Thoracic aorta (tissue), 2 donors: ENCODE measurements at places on chromosomes 3 and 15. TPM values are rescaled to one million over a fixed set of nuclear protein-coding genes. Genes with fewer than 3 reads are reported as not detected.

DNA sequence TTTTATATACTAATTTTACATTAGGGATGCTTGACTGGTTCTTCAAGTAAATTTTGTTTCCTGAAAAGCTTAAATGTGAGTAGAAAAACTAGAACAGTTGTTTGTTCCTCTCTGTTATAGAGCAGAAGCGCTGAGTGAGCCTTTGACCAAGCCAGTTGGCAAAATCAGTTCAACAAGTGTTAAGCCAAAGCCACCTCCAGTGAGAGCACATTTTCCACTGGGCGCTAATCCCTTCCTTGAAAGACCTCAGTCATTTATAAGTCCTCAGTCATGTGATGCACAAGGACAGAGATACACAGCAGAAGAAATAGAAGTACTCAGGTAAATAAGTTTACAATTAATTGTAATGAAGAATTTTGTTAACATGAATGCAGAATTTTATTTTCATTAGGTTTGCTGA lies 14.6 kb downstream of the CAPN7 start:
- DNase-seq: no peak

- DNase-seq: no peak
Measured at GRCh38 chr15:80105595-80105994, 46.1 kb downstream of the ZFAND6 start.

- DNase-seq: no peak
Measured at GRCh38 chr3:45059132-45059531, 33.0 kb downstream of the CLEC3B start.

GRCh38 chr15:40936709-40937666 lies 7.8 kb downstream of the DLL4 start:
- no peak for DNase-seq

DNA sequence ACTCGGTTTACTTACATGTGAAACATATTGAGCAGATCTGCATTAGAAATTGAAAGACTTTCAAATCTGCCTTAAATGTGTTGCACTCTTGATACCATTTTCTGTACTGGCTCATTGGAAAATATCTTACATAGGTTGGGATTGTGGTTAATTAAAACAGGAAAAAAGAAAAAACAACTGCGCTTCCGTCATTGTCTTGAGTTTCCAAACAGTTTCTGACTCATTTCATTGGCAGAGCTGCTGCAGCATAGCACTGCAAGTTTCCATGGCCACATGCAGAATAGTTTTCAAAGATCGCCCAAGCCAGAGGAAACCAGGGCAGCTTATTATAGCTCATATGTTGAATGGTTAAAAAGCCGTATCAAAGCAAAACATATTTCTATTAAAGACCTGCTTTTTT lies 446.6 kb upstream of the BCHE start:
- no peak for DNase-seq

DNA sequence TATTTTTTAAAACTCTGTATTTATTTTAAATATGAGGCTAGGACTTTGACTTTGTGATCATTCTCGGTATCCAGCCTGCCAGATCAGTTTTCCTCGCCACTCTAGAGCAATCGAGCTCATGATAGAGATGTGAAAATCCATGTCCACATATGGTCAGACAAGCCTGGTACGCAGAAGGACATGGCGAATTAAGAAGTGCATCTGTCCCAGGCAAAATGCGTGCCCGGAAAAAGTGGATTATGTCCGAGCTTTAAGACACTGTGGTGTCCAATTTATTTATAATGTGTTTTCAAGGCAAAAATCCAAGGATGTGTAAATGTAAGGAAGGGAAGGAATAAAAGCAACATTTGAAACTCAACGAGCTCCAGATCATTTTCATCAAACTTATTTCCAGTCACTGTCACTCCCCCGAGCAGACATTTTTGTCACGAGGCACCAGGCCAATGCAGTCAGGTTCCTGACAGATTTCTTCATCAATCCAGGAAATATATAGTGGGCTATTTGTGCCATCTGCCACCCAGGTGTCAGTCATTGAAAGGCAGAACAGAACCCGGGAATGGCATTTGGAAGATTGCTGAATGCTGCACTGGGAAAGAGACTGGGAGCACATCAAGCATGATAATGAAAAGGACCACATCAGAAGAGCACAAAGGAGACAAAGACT lies 825.7 kb downstream of the SQOR start:
- DNase-seq: no peak

DNA sequence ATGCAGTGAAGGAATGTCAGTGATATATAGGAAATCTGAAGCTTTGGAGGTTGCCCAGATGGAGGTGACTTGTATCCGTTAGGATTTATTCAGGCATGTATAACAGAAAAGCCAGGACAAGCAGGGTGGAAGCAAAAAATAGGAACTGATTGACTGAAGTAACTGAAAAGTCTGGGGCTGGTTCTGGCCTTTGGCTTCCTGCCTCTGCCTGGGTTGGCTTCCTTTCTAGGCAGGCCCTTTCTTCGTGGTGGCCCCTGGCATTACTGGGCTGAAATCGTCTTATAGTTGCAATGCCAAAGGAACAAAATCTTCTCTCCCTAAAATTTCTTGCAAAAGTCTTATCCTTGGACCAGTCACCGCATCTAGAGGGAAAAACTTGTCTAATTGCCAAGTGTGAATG lies 386.1 kb downstream of the PTPRG start:
- DNase-seq: no peak

DNA sequence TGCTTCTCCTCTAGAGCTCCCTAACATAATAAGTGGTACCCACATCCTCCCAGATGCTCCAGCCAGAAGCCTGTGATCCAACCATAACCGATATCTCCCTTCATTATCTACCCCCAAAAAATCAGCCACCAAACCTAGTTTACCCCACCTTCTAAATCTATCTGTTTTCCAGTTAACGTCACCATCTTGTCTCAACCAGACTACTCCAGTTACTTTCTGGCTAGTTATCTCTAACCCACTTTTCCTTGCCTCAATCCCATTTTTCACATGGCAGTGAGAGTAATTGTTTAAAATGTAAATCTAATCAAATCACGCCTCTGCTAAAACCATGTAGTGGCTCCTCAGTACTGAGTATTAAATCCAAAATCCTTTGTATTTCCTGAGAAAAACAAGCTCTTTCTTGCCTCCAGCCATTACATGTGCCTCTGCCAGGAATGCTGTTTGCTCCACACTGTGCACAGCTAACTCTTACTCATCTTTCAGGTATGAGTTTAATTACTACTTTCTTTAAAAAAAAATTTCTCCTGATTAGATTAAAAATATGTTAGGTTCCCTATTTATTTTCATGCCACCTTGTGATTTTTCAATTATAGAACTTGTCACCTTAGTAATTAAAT lies 15.4 kb downstream of the CCDC54 start:
- no peak for DNase-seq

DNA sequence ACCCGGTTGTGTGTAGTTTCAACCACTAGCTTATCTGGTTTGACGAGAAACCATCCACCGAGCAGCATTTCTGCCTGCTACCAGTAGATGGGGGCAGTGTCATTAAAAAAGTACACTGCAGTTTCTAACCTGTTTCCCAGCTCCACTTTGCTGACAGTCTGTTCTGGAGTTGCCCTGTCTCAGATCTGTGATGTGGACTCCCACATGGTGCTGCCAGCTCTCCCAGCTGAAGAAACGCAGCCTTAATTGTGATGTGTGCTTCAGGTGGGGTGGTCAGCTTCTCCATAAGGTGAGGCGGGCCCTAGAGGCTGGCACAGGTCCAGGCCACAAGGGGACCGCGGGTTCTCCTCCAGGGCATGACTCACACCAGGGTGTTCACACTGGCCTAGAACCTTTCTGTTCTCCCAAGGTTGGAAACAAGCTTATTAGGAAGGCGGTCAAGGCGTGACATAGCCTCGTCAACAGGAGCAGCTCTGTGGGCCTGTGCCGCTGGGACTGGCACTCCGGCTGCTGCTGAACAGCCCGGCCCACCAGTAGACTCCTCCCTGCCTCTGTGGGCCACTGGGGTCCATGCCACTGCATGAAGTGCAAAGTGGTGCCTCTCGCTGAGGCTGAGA lies 2.9 kb upstream of the FAM43A start:
- DNase-seq: no peak

DNA sequence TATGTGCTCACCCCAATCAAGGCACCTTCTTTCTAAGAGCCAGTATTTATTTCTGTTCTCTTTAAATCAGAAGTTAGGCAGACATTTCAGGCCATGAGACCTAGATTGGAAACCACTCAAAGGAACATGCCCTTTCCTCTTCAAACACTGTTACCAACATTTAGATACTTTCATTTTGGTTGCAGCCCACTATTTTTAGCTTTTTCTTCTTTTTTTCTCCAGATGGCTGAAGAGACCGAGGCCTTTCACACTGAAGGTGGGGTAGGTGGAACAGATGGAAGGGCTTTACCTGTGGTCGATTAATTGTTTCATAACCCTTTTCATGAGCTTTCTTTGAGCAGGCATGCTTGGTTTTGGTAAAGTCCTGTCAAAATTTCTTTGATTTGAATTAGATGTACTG lies 10.9 kb upstream of the LZTFL1 start:
- no peak for DNase-seq

DNA sequence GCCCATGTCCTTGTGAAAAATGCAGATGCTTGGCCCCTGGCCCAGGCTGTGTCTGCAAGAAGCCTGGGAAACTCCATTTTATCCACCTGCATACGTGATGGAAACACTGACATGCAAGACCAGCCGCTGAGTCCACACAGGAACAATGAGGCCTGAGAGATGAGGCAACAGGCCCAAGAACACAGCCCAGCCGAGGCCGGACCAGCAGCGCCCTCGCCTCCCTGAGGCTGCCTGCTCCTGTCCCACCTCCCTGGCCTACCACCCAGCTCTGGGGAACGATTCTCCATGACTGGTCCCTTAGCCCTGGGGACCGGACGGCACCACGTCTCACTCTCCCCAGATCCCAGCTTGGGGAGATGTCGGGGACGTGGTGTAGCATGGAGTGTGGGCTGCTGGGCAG lies 47.5 kb downstream of the HMCES start:
- DNase-seq: no peak

- DNase-seq: no peak
Measured at GRCh38 chr15:51048308-51048707, 46.4 kb downstream of the TNFAIP8L3 start.

DNA sequence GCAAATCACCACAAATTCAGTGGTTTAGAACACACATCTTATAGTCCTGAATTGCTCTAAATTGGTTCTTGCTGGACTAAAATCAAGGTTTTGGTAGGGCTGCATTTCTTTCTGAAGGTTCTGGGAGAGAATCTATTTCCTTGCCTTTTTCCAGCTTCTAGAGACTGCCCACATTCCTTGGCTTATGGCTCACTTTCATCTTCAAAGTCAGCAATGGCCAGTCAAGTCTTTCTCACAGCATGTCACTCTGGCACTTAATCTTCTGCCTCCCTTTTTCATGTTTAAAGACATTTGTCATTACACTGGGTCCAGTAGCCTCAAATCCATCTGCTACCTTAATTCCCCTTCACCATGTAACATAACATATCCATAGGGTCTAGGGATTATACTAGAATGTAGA lies 149.0 kb downstream of the NEK10 start:
- DNase-seq: no peak

GRCh38 chr15:75202251-75203016 lies 752 bp downstream of the C15orf39 start:
- DNase-seq: peak; percentile 42

DNA sequence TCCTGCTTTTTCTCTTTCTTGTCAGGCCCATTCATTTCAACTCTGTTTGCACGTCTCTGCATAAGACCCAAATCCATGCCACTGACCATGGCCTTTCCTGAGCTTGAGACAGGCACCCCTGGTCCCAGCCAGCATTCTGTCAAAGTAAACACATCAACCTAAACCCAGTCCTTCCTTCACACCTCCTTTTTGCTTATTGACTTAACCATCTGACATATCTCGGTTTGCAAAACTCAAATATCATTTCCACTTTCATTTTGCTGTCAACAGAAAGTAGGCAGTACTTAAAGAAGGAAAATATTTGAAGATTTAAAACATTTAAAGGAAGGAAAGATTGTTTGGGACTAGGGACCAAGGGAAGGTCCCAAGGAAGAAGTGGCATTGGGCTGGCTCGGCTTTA lies 48.2 kb upstream of the KBTBD8 start:
- no peak for DNase-seq

DNA sequence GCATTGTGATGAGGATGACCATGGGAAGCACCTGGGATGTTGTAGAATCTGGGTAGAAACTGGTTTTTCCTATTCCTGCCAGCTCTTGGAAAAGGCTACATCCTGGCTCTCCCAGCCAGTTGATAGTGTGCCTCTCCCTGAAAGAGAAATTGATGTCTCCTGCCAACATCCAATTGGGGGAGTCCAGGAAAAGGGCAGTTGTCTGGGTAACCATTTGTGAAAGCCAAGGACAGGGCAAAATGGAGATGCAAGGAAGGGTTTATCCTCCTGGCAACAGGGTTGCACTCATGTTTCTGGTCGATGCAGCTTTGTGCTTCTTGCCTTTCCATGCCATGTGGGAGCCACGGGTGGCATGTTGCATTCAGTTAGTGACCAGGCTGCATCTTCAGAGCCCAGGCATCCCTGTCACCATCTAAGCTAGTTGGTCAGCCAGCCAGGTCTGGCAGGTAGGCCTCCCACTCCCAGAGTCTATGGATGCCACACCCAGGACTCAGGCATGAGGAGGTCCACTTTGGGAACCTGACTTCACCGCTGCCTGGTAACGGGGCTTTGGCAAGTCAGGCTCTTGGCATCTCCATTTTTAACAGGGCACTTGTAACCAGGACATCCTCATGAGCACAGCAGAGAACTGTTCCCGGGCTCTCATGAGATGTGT lies 153.5 kb downstream of the DNAJB8 start:
- DNase-seq: no peak

DNA sequence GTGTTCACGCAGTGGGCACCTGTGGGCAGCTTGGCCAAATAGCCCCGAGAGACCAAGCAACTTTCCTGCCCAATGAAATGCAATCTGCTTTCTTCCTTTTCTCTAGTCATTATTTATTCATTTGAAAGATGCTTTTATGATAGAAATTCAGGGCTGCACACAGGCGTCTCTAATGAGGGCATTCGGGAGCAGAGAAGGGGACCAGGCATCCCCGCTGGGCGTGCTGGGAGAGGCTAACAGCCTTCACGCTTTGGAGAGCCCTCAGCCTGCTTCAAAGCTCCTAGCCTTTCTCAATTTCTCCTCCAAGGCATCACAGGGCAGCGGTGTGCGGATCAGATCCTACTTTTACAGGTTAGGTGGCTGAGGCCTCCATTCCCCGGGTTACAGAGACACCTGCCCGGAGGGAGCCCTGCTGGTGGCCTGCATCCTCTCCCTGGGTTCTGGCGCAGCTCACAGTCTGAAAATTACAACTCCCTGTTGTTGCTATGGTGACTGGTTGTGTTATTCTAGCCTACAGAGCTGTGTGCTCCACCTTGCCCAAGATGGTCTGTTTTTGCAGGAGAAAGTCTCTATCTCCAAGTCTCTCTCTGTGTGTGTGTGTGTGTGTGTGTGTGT lies 21.8 kb upstream of the KLF13 start:
- no peak for DNase-seq

GRCh38 chr15:57532731-57533447 lies 58.8 kb upstream of the MYZAP start:
- DNase-seq: no peak

GRCh38 chr15:40769274-40770146 lies at the start of gene C15orf62:
Gene C15orf62 (plus strand): TSS chr15:40769980. CDS start chr15:40770496, 516 bp downstream.
- no peak for DNase-seq

KNG1 gene
- not detected for total RNA-seq

ABI3BP gene
- total RNA-seq: 46.8 TPM
